GF-D8 (cell line): ENCODE measurements at places on chromosomes 2 and 18.
A peak's percentile ranks its signal among the peaks of the same experiment; 100 is the strongest.

GRCh38 chr18:69840001-69840400, 107.7 kb downstream of the CD226 start:
- no peak for DNase-seq

DNA sequence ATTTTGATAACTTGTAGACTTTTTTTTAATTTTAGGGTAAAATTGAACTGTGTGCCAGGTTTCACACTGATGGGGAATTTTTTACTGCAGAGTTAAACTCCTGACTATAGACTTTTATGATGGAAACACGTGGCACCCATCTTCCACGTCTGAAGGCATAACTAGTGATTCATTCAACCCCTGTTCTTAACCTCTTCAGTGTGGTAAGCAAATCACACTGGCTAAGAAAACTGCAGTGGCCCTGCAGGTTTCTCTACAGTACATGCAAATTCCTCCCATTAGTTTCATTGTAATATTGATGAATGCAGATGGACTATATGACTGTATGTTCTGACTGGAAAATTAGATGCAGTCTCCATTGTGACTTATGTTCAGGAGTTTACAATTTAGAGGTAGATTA, 47.2 kb downstream of the SMAD4 start:
- no peak for DNase-seq

DNA sequence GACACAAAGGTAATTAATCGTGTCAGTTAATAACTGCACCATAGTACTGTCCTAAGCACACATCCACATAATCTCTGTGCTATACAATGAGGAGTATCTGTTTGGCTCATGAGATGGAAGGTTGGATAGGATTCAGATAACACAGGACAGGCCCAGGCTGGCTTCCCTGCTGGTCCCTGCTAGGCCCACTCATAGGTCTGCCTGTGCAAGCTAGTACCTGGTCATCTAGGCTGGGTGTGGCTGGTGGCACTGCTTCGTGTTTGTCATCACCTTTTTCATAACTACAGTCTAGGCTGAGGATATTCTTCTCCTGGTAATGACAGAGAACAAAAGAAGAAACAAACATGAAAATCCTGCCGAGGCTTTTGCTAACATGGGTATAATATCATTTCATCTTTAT, 392.8 kb downstream of the TRIB2 start:
- DNase-seq, result no peak

DNA sequence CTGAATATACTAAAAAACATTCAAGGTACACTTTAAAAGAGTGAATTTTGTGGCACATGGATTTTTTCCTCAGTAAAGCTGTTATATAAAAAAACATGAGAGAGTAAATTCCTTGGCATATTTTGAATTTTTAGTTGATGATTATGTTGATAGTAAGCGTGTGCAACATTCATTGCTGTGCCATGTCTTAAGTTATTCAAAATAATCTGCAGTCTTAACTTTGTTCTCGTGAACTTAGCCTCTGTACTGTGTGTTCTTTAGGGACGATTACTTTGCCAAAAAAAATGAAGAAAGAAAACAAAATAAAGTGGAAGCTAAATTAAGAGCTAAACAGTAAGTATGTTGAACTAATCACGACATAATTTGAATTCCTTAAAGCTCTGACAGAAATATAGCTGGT, 9.6 kb downstream of the SSB start:
- no peak for DNase-seq

DNA sequence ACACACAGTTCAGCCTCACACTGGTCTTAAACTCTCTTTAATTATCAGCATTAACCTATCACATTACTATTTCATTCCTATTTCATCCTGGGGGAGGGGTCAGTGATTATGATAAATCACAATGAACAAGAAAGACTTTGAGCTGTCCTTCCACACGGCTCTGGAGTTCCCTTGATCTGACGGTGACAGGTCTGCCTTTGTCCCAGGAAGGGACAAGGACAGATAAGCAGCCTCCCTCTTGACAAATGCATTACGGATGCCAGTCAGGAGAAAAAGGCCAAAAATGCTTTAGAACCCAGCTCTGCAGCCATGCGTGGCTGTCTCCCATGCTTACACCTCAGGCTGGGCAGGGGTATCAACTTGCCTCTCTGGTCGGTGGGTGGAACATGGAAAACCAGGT, 281.7 kb downstream of the BCL11A start:
- no peak for DNase-seq

DNA sequence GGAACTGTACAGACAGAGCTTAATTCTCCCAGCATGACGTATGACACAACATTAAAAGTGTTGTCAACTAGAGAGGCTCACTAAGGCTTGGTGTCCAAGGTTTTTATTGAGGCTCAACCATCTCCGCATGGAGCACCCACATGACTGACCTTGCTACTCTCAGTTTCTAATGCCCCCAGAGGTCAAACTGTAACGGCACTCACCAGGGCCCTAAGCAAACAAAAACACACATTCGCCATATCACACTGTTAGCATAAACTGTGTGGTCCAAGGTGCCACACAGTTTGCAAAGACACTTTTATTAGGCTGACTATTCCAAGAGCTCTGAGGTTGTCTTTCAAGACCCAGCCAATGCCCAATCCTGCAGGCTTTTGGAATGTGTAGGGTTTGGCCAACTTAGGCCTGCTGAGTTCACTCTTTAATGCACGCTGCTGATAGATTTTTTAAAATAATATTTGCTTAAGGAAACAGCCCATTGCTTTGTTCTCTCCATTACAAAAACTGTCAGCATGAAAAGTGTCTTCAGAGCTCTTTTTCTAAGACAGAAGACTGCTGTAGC, 114.9 kb downstream of the DSC3 start:
- no peak for DNase-seq

GRCh38 chr18:2274613-2275012, 296.7 kb downstream of the METTL4 start:
- no peak for DNase-seq

GRCh38 chr2:55311444-55311870, 42.4 kb upstream of the MTIF2 start:
- DNase-seq, result no peak

DNA sequence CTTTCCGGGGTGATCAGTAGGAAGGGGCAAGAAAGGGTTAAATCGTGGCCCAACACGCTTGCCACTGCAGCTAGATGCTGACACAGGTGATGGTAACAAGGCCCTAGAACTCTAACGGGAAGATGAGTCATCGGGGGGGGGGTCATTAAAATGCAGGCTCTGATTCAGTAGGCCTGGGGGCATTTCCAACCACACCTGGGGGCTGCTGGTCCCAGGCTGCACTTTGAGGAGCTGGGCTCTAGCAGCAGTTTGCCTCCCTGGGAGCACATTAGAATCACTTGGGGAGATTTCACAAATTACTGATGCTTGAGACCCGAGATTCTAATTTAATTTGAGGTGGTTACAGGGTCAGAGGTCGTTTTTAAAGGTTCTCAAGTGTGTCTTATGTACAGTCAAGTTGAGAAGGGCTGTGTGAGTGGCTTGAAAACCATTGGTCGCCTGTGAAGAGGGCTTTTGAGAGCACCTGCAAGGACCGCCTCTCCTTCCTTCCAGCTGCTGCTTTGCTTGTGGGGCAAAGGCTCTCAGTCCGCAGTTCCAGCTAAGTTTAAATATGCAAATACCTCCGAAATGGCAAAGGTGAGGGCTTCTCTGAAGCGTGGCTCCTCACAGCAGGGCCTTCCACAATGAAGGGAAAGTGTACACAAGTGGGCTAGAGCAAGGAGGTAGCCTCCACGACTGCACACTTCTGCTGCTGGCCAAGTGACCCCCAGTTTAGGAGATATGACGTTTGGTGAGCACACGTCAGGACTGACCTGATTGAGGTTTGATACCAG, 128.0 kb upstream of the MSH6 start:
- no peak for DNase-seq

- no peak for DNase-seq
Measured at GRCh38 chr18:72895548-72895947, 27.8 kb upstream of the NETO1 start.

- peak; percentile 50 for DNase-seq
Measured at GRCh38 chr18:31101183-31102024, 817 bp downstream of the DSC2 start.

DNA sequence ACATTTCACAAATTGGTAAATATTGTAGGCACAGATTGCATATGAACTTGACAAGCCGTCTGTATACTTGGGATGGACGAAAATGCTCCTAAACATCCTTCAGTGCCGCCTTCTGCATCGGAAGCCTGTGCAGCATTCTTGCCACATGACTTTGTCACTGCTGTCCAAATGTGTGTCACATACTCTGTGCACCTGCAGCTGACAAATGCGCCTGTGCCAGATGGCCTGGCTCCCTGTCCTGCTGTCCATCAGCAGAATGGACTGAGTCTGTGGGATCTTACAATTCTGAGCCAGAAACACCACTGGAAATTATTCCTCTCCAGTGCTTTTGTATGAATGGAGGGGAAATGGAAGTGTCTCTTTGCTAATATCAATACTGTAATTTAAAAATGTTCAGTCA, 89.9 kb downstream of the DCDC2C start:
- no peak for DNase-seq

- DNase-seq, result no peak
Measured at GRCh38 chr2:164213916-164214315, 407.4 kb downstream of the GRB14 start.

DNA sequence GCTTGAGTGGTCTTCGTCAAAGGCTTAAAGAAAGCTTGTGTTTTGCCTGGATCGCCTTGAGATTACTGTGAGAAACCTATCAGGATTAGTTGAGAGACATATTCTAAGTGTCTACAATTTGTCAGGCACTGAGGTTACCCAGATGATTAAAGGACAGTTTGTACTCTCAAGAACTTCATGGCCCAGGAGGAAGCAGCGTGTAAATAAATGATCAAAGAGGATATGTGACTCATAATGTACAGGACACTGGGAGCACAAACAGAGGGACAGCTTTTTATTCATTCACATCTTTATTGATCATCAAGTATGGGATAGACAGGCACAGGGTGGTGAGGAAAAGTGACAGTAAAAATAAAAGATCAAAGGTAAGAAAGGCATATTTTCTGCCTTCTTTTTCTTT, 152.6 kb upstream of the FSHR start:
- DNase-seq, result no peak

- DNase-seq, result no peak
Measured at GRCh38 chr2:232869138-232870017, 686 bp upstream of the SNORC start.

- DNase-seq, result no peak
Measured at GRCh38 chr2:124805060-124805459, 780.0 kb downstream of the CNTNAP5 start.

DNA sequence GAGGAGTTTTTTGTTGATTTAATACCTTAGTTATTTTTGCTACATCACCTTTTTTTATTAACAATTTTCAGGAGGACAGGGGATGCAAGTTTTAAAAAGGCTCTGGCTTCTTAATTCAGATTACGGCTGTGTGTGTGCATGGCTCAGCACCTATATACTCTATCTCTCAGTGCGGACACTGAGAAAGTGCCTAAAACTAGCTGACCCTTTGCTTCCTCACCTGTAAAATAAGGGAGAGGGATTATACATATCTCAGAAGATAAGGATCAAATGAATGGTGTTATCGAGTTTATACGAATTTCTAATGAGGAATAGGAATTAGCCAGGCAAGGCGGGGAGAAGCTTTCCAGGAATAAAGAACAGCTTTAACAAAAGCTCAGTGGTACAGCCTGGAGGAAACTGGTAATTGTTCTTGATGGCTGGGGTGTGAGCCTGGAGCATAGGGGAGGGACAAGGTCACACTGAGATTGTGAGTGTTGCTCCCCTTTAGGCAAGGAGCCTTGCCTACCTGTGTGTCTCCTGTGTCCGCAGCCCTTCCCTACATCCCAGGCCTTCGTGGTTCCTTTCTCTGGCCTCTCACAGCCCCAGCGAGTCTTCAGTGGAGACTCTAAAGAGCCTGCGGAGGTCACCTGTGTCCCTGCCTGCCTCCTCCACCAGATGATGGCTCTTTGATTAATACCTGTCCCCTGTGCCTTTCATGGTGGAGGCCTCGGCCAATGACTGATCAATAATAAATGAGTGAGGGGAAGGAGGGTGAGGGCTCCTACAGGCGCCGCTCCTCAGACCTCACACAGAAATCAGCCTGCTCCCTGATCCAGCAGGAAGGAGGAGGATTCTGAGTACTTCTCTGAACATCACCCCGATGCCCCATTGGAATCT, 92.7 kb downstream of the DDX1 start:
- DNase-seq, result no peak

DNA sequence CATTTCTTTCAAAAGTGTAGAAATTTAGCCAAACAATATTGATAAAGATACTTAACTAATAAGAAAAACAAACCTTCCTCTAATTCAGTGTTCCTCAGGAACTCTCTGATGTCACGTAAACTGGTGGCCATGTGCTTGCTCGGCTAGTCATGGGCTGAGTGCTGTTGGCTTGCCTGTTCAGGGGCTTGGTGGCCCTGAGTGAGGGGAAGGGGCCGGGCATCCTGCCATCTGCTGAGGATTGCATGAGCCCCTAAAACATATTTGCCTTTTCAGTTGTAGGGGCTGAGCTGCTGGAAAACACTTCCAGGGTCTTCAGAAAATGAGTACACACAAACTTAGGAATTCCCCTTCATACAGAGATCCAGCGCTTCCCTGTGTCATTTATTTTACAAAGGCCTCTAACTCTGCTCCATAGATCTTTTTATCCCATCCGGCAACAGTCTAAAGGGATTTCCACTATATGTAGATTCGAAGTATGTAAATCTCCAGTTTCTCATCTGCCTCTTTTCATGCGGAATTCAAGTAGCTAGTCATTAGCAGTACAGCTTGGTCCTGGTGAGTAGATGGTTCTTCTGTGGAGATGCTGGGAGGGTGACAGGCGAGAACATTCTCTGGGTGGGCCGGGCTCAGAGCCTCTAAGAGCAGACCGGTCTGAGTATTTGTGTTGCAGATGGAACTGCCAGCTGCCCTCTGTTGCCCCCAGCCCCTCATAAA, 20.1 kb upstream of the NFATC1 start:
- no peak for DNase-seq

DNA sequence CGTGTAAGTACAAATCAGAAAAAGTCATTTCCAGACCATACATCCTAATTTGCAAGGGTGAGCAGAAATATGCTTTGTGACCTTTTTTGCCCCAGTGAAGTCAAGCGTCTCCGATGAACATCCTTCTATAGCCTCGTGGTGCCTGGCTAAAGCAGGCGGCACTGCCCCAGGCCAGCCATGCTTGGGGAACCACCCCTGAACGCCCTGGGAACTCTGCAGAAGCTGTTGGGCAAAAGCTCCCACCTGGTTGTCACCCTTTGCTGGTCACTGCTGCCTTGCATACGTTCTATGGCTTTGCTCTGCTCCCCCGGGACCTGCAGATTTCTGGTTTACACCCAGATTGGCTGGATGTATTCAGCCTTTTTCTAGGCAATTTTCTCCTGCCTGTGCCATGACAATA, 256.4 kb downstream of the SS18 start:
- no peak for DNase-seq

- DNase-seq, result no peak
Measured at GRCh38 chr2:20585359-20585709, 65.6 kb downstream of the HS1BP3 start.

- no peak for DNase-seq
Measured at GRCh38 chr2:168673265-168674189, 128.9 kb upstream of the NOSTRIN start.

GRCh38 chr2:40255103-40255502, 196.8 kb downstream of the SLC8A1 start:
- no peak for DNase-seq
